Natural killer cell treated with Interleukin-12 subunit alpha and Interleukin-12 subunit beta and Interleukin-15 and Interleukin-18, amount 100 ng/mL, for 72 hours (primary cell): ENCODE measurements at places on chromosomes 2 and 18. TPM values are rescaled to one million over a fixed set of nuclear protein-coding genes. Genes with fewer than 3 reads are reported as not detected.

DNA sequence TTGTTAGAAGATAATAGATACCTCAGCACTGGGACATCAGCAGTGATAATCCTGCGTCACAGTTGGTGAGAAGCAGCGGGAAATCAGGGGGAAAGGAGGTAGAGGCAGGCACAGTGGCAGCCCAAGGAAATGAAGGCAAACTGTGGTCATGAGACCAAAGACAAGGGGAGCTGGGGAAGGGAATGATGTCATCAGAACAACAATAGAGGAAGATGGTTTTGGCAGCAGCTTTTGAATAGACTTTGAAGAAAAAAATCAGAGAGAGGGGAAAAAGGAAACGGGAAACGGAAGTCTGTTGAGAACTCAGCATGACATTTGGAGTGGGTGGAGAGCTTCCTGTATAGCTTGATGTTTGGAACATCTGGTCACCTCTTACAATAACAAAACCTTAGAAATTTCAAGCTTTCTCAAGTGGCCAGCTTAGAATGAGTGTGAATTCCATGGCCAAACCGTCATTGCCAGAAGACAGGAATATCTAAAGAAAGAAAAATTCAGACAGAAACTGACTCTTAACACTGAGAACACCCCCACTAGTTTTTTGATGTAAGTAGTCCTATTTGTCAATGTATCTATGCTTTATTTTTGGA, 18.4 kb upstream of the YES1 start:
- DNase-seq = no peak

DNA sequence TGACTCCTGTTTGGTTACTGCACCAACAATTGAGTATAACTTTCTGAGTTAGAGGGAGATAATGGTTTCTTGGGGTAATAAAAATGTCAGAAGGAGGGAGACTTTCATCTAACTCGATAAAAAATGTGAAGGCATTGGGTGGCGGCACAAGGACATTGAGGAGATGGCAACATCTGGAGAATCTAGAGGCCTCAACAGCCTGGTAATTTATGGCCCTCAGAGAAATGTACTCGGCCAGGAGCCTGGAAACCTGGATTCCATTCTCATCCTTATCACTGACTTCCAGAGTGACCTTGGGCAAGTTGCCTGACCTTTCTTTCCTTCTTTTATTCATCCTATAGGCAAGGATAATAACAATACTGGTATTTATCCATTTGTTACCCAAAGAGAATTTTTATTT, 173.5 kb upstream of the MEX3C start:
- no peak for DNase-seq

- DNase-seq = no peak
These were observed 123.5 kb upstream of the FOSL2 start for GRCh38 chr2:28269019-28269784.

DNA sequence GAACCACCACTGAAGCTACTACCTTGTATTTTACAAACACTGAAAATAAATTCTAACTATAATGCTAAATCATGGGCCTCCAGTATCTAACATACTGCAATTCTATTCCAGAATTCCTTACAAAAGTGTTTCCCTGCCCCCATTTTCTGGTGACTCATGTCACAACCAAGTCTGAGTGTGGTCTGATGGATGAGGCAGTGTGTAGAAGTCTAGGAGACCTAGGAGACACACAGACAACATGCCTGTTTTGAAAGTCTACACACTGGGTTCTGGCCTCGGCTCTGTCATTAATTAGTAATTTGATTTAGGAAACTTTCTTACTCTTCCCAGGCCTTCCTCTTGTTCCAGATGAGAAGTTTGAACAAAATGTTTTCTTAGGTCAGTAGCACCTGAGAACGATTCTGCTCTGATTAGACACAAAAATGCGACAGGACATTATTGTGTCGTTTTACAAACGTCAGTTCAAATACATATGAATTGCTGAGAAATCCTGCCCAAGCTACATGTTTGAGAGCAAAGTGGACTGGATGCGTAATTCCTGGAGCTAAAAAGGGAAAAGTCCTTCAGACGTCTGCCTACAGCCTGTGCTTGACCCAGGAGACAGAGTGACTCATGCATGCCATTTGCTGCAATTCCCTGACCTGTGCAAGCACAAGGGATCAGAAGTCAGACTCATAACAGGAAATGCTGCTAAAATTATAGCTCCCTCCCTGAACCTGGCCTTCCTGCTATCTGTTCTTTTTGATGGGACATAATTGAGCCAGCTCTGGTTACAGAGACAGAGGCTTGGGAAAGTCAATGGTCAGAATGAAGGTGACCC, 494.4 kb downstream of the SOX11 start:
- no peak for DNase-seq

GRCh38 chr2:218082586-218083351, 13.7 kb downstream of the RUFY4 start:
- no peak for DNase-seq

- DNase-seq = no peak
These were observed 345.0 kb downstream of the DPP10 start for GRCh38 chr2:114787486-114787885.

GRCh38 chr2:235133837-235134236, 182.0 kb downstream of the SH3BP4 start:
- DNase-seq = no peak

- no peak for DNase-seq
These were observed 51.6 kb downstream of the XRCC5 start for GRCh38 chr2:216160786-216161185.

DNA sequence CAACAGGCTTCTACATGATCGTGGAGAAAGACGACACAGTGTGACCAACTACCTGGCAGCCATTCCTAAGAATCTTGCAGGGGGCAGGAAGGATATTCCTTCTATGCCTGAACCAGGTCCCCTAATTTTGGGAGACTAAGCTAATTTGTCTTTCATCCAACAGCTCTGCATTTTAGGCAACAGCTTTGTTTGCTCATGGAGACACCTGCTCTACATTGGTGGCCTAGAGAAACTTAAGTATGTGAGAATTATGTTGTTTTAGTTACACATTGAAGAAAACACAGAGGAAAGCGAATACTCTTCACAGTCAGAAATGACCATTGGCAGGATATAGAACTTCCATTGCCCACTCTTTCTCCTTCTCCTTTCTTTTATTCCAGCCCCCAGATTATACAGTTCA, 75.2 kb downstream of the ASXL3 start:
- DNase-seq = no peak

DNA sequence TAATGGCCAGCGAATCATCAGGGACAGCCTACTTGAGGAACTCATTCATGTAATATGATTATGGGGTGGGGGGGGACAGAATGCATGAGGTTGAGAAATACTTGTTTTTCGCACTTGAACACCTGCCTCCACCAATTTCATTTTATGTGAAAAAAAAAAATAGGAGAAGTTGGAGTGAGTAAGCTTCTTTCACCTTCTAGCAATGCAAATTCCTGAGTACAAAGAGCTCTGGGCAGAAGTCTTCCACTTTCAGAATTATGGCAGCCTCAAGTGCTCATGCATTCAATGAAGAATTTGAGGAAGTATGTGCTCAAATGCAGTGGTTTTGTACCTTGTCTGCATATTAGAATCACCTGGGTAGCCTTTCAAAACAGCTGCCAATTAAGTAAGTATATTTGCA, 40.1 kb upstream of the GPD2 start:
- DNase-seq = no peak

GRCh38 chr18:8959551-8960135, 142.9 kb upstream of the NDUFV2 start:
- DNase-seq = no peak

- no peak for DNase-seq
These were observed 507 bp downstream of the CNNM4 start for GRCh38 chr2:96760986-96761832.

GRCh38 chr2:238657132-238658053, 190.5 kb upstream of the TWIST2 start:
- DNase-seq = no peak

- DNase-seq = no peak
These were observed 63.4 kb upstream of the GPC1 start for GRCh38 chr2:240372101-240372500.

DNA sequence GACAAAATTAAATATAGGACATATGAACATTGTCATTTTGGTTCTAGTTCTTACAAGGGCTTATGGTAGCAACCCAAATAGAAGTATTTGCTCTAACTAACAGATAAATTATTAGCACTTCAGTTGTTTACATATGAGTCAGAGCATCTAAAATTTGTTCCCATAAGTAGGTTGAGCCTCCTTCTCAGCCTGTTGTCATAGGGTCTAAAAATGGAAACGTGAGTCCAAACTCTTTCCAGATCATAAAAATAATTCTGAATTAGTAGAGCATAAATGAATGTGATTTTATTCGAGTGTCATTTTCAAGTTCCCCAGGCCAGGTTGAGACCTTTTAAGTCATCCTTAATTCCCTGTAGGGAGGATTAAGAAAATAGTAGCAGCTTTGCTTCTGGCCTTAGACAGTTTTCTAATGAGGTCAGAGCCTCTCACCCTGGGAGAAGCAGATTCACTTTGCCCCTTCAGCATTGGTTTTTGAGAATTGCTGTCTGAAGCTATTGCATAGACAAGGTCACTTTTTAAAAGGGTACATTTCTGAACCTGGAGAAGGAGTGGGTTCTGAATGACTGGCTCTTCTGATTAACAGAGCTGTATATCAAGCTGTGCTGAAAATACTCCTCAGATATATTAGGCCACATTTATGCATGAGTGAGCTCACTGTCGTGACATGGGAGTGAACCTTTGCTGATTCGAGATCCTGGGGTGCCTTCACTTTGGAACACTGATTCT, 164.3 kb downstream of the NEDD4L start:
- DNase-seq = no peak

DNA sequence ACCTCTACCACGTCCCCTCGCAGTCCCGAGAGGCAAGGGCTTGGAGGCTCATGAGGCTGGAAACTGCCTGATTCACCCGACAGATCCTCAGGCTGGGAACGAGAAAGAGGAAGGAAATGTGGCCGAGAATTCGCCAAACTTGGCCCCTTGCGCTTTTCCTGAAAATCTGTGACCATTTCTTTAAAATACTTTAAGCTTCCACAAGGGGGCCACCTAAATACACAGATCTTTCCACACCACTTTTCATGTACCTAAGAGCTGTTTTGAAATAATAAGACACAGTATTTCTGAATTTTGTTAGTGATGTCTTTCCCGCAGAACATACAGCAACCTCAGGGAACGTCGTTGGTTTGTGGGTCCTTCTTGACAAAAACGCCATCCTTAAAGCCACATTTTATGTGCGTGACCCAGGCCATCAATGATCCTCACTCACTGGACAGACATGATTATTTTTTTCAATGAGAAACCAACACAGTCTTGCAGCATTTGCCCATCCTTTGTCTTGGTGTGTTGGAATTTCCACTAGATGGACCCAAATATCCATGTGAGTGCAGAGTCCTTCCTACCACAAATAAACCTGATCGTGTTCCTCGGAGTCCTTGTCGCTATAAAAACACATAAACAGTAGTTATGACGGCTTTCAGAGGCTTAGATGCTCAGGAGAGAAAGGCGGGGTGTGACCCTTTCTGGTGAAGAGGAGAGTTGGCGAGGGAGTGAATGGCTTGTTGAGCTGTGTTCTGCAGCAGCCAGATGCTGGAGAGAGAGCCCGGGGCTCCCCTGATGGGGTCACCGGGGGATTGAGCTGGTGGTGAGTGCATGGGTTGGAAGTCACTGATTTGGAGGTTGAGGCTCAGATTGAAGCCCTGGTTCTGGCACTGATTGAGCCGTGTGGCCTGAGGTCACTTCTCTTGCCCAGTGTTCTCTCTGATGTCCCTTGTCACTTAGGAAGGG, 25.0 kb downstream of the DCDC2C start:
- DNase-seq = no peak

DNA sequence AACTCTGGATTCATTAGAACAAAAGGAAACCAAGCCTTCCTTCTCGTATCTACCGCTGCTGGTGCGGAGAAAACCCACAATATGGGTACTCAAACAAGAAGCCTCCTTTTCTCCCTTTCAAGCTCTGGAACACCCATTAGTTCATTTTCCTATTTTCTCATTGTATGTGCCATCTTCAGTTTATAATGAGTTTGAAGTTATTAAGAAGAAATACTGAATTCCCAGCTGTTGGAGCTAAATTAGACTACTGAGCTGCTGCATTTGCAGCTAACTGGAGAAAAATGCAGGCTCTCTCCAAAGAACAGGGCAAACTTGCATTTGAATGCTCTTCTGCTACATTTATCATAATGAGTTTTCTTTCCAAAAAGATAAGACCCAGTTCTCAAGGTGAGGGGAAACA, 398.5 kb downstream of the NBAS start:
- no peak for DNase-seq

CYS1 gene
- total RNA-seq = not detected

CCL20 gene
- not detected for total RNA-seq

TANK gene
- total RNA-seq = 346 TPM

KCNK3 gene
- not detected for total RNA-seq

NCKAP5 gene
- total RNA-seq = not detected

MEIS1 gene
- total RNA-seq = 0.53 TPM

DIPK1C gene
- not detected for total RNA-seq

PLCD4 gene
- total RNA-seq = not detected

NPC1 gene
- total RNA-seq = 88.3 TPM

DLX1 gene
- not detected for total RNA-seq

HRH4 gene
- 0.53 TPM for total RNA-seq

OR6B3 gene
- total RNA-seq = not detected
